ENCODE measurements at places on chromosomes 7 and 10.

- no peak for DNase-seq
Measured at GRCh38 chr10:9362721-9363120, 1308.2 kb downstream of the GATA3 start.

GRCh38 chr10:58780476-58780875 is 267.8 kb downstream of the BICC1 start:
- DNase-seq, result no peak

DNA sequence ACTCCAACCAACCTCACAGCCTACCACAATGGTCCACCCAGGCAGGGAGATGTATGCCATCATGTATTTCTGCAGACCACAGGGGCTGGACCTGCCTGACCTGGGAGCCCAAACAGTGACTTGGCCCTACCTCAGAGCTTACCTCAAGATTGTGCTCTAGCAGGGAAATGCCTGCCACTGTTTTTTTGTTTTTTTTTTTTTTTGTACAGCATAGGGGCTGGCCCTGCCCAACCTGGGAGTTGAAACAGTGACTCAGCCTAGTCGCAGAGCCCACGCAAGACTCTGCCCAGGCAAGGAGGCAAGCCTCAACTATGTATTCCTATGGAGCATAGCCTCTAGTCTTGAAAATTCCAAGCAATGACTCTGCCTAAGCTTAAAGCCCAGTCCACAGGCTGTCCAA is 39.3 kb upstream of the CDK6 start:
- DNase-seq, result no peak

- DNase-seq, result no peak
Measured at GRCh38 chr7:4792537-4793126, 17.2 kb downstream of the AP5Z1 start.

DNA sequence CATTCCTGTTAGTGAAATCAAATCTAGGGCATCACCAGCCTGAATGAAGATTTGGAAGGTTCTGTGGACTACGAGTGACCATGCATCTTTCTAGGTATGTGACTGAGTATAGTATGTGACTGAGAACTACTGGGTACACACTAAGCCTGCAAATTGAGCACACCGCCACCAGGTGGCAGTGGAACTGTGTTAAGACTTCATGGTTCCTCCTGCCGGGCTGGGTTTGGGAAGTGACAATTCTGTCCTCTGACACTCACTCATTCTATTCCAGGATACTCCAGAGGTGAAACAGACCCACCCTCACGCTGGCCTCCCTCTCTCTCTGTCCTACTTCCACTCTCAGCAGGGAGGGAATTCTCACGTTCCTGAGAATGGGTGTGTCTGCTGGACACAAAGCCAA is 84.0 kb upstream of the TMEM248 start:
- no peak for DNase-seq

- DNase-seq, result no peak
Measured at GRCh38 chr10:74585231-74586087, 240.9 kb upstream of the KAT6B start.

DNA sequence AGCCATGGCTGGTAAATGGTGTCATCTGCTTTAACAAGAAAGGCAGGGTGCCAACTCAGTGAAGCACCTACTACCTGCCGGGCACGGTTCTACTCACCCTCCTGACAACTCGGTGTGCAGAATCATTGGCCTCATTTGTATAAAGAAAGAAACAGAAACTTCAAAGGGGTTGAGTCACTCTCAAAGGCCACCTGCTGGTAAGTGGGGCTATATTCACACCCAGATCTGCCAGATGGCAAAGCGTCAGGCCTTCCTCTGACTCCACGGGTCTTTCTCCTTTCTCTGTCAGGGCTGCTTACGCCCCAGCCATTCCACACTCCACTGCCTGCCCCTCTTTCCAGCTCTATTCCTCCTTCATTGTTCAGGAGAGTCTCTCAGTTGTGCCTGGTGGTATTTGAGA is 309.2 kb downstream of the GFRA1 start:
- DNase-seq, result no peak

GRCh38 chr7:133310232-133310862 is 57.5 kb downstream of the EXOC4 start:
- DNase-seq, result no peak

GRCh38 chr7:151888079-151889067 is 11.5 kb upstream of the PRKAG2 start:
- no peak for DNase-seq

DNA sequence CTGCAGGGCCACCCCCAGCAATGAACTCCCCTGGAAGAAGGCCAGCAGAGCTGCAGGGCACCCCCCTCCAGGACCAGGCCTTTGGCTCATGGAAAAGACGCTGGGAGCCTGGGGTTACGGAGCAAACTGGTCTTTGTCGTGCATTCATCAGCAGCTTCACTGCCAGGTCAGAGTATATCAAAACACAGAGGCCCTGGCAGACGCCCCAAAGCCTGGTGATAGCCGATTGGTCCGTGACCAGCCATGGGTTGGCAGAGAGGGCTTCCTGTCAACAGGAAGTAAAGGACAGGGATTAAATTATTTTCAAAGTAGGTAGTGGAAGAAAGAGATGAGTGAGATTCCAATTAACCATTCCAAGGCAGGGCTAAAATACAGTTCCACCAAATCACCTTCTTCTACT is 9.0 kb downstream of the PRKAG2 start:
- DNase-seq, result no peak

DNA sequence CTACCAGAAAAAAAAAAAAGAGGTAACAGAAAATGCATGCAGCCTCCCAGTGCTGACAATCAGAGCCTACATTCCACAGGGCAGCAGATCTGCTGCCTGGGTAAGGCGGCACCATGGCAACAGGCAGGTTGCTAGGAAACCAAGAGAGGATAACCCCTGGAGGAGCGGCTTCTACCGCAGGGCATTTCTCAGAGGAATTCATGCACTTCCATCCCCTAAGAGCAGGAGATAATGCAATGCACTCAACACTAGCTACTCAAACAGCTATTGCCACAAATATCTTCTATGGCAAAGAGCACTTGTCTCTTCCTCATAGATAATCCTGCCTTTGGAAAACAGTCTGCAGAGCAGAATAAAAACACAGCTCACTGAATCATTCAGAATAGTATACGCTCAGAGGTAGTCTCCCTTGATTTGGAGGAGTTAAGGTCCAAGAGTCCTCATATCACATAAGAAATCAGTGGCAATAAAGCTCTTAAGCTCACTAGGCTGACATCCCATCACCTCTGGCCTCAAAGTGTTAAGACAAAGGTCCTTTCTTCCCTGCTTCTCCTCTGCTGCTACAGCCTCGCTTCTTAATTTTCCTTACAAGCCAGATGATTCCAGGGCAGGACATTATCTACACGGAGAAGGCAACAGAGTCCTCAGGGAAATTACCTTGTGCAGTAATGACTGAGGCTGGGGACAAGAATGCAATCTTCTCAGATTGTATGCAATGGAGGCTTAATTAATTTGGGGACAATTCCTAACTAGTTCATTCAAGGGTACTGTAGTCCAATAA is 10.7 kb downstream of the PSAP start:
- no peak for DNase-seq

GRCh38 chr7:73622909-73623797 is 1.2 kb downstream of the MLXIPL start:
- DNase-seq, result no peak

DNA sequence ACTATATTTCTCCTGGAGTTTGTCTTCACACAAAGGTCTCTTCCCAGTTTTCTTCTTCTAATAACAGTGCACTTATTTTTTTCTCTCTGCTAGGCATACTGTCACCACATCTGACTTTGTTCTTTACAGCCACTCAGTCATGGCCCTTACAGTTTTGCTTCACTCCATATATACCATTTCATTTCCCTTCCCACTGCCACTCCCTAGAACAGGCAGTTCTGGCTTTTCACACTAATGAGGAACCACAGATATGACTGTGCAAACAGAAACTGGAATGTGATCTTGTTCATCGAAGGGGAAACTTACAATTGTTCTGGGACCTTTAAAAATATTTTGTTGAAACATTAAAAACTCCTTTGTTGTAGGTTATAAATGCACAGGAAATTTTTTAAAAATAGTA is 67.3 kb downstream of the EPDR1 start:
- no peak for DNase-seq

DNA sequence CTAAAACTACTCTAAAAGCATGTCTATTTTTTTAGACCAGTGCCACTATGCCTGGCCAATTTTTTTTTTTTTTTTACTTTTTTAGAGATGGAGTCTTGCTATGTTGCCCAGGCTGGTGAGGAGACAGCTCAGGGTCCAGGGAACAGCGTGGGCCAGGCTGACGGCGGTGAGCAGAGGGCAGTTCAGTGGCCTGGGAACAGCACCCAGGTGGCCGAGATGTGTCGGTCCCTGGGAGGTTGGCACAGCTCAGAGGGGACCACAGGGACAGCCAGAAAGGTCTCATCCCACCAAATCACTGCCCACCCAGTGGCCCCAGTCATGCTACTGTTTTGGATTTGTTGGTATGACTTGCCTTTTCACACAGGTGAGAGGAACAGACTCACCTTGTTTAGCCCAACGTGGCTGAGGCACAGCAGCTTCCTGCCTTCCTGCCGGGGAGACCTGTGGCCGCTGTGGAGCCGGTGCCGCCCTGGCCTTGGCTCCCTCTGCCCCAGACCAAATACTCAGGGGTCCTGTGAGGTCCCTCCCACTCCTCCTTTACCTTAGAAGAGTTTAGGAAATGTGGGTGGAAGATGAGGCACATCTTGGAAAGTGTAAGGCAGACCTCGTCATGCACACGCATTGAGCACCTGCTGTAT is 109.6 kb downstream of the PTPRE start:
- DNase-seq, result no peak

DNA sequence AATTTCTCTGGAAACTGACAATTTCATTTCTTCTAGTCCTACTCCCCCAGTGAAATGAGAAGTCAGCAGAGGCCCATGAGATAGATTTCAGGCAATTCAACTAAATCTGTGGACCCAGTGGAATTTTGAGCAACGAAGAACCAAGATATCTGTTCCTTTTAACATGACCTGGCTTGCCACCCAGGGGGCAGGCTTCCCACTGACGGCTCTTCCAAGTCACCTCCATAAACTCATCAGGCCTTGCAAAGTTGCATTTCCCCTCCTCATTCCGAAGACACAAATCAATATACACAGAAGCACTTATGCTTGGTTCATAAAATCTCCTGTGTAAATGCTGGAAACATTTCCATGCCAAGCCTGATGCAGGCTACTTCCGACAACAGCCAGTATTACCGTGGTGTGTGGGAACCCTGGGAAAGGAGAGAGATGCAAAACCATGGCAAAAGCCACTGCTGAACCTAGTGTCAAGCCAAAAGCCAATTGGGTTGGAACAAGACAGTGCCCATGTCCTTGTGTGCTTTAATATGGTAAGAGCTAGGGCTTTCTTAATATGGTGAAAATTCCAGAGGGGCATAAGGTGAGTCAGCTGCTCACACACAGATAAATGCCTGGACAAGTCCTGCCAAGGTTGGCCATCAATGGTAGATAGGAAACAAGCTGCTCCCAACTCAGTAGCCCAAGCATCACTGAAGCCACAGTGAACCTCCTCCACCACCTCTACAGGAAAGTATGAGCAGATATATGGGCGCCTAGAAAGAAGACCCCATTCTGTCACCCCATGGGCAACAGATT is 1.6 kb downstream of the FRMD4A start:
- DNase-seq, result no peak

DNA sequence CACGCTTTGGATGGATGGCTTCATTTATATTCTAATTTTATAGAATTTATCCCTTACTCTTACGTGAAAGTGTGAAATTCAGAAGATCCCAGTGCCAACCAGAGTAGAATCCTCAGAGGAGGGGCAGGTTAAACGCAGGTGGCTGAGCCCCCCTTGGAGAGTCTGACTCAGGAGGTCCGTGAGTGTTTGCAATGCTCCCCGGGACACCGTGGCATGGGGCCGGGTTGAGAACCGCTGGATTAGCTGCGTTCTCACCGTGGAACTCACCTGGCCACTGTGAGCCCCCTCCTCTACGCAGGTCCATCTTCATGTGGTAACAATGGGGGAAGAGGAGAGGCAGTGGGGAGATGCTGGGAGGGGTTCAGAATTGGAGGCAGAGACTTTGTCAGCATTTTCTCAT is 638.0 kb upstream of the MKI67 start:
- DNase-seq, result no peak

- no peak for DNase-seq
Measured at GRCh38 chr7:44313621-44314031, 11.8 kb downstream of the CAMK2B start.

DNA sequence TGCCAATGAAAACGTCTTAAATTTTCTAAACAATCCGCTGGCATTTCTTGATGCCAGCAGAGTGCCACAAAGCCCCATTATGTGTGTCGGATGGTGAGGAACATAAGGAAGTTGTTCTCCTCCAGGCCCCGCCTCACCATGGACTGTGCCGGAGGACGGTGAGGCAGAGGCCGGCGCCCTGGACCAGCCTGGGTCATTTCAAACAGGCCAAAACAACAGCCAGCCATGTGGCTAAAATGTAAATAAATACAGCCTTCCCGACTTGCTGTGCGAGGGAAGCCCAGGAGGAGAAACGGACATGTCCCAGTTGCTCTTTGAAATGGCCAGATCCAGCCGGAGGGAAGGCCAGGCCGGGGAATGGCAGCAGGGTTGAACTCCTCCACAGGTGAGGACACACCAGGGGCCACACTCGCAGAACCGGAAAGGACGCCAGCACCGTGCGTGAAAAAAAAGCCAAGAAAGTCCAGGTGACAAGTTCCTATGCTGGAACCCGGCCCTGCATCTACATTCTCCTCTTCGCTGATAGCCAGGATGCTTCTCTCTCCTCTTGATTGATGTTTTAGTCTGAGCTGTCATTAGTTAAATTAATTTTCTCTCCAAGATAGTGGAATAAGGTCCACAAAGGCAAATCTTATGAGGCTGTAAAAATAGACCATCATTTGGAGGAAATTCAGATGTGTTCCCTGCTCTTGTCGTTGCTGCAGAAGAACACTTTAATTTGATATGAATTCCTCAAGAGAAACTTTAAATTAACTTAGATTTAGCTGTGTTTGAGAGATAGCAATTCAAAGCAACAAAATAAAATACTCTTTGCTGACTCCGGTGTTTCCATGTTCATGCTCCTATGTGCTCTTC is 64.6 kb downstream of the EBF3 start:
- no peak for DNase-seq

DNA sequence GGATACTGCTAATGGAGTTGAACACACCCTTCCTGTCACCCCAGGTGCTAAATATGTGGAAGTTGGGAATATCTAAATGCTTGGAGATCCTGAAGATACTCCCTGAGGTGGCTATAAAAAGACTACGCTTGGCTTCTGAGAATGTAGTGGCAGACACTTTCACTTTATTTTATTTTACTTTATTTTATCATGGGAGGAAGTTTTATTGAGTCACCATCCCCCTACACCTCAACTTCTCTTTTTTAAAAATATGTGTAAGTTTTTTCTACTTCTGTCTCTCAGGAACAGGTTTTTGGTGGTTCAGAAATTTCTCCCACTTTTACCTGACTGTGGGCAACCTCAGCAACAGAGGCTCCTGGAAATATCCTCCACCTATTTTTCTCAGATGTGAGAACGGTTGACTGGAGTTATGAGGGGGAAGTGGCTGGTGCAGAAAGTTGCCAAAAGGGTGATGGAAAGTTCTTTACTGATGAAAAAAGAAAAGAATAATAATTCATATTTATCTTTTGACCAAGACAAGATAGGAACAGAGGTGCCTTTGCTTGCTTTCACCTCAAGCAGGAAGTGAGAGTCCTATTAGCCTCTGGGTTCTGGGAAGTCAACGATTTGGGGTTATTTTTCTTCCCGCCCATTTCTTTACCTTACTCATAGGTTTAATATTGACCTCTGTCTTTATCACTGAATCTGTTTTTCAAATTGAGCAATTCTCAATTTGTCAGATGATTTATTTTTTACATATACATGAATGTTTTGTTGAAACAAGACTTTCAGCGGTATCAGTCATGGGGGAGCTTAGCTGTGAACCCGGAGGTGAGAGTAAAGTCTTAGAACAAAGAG is 103.6 kb downstream of the AHR start:
- no peak for DNase-seq

GRCh38 chr10:74047871-74048270 is 50.0 kb downstream of the VCL start:
- DNase-seq, result no peak
